ENCODE measurements at places on chromosomes 13 and 19.

- DNase-seq, result peak; percentile 16
These were observed 53.3 kb downstream of the RFX2 start for GRCh38 chr19:6056801-6057650.

DNA sequence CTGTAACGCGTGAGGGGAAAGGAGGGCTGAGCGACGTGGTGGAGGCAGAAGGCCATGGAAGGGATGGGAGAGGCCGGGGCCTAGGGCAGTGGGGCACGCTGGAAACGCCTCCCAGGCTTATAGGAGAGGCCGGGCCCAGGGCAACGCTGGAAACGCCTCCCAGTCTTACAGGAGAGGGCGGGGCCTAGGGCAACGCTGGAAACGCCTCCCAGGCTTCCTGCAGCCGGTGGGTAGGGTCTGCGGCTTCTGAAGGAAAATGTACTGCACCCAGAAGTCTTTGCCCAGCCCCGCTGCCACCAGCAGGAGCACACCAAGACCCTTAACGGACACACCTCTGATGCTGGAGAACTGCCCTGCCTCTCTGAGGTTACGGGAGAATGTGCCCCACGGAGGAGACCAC lies 9.1 kb downstream of the CACTIN start:
- no peak for DNase-seq

DNA sequence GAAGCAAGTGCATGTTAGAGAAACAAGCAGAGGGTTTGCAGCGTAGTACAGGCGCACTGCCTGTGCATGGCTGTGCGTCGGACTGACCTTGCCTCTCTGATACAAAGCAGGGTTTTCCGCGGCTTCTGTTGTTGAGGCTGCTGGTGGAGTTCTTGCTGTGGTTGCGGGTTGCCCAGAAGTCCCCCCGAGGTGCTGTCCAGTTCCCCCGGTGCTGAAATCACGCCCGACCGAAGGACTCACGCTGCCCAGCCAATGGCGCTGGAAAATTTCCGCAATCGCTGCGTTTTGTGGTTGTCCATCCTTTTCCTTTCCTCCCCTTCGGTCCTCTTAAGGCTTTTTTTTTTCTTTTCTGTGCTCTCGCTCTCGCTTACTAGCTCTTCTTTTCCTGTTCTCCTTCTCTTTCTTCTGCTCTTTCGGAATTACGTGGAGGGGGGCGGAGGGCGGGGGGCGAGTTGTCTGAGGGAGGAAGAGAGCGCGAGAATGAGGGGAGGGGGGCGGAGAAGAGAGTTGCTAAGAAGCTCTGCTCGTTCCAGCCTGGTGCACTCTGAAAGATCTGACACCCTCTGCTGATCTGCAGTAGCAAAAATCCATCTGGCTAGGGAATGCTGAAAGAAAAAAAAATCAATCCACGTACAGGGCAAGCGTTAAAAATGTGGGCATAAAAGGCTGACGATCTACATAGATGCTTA lies at the start of gene SLITRK1:
Gene SLITRK1 (minus strand): TSS at position 558 of the 689 bp plus-strand sequence. CDS start 967 bp downstream, outside the sequence.
- no peak for DNase-seq

DNA sequence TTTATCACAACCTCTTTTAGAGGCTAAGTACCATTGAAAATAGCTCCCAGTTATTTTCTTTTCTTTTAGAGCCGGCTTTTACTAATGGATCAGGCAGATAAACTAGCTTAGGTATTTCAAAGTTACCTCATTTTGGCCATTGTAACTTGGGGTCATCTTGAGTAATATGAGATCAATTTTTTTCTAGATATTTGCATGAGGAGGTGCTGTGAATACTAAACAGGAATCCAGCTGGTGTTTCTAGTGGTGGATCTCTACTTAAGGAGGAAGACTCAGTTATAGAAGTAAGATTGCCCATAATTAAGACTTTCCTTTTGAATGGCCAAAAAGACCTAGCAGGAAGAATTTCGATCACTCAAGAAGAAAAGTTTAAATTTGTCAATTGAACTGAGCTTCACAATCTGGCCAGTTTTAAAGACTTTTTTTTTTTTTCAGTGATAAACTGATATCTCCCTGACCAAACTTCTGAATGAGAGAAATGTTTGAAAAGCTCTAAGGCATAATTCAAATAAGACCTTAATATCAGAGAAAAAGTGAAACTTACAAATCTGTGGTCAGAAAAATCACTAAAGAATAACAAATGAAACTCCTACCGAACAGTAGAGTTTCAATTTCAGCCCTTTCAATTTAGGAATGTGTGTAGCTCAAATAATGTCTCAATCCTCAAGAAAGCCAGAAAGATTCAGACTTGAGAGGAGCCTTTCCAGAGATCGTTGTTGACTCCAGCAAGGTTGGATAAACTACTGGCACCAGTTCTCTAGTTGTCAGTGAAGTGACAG lies 11.6 kb upstream of the NAA16 start:
- no peak for DNase-seq

DNA sequence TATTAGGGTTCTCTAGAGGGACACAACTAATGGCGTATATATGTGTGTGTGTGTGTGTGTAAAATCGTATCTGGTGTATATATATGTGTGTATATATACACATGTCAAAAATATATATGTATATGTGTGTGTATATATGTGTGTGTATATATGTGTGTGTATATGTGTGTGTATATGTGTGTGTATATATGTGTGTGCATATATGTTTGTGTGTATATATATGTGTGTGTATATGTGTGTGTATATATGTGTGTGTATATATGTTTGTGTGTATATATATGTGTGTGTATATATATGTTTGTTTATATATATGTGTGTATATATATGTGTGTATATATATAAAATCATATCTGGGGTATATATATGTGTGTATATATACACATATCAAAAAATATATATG lies 5.4 kb upstream of the LILRB5 start:
- no peak for DNase-seq

Data from activated CD4-positive, alpha-beta T cell treated with anti-CD3 and anti-CD28 coated beads, Interleukin-2, amount 50 U/mL, for 1 hour (primary cell).